ENCODE measurements at places on chromosomes 11 and 22.

- peak; percentile 27 for DNase-seq
Observed at GRCh38 chr11:44943118-44943517, 7.6 kb downstream of the TP53I11 start.

GRCh38 chr11:100715165-100715761, 28.2 kb downstream of the ARHGAP42 start:
- no peak for DNase-seq

DNA sequence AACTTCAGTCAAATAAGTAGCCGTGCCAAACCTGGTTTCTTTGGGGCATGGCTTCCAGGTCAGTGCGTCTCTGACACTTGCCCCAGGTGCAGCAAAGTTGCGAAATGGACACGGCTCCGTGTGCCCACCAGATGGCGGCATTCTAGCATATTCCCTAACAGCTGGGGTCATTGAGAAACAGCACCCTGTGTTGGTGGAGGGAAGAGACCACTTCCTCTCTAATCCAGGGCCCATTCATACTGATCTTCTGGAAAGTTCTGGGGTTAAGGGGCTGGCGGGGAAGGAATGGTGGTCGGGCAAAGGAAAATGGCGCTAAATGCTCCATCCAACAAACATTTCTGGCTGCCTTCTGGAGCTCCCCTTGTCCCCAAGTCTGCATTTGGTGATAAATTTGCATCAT, 141.2 kb upstream of the TIMP3 start:
- peak; percentile 52 for DNase-seq

DNA sequence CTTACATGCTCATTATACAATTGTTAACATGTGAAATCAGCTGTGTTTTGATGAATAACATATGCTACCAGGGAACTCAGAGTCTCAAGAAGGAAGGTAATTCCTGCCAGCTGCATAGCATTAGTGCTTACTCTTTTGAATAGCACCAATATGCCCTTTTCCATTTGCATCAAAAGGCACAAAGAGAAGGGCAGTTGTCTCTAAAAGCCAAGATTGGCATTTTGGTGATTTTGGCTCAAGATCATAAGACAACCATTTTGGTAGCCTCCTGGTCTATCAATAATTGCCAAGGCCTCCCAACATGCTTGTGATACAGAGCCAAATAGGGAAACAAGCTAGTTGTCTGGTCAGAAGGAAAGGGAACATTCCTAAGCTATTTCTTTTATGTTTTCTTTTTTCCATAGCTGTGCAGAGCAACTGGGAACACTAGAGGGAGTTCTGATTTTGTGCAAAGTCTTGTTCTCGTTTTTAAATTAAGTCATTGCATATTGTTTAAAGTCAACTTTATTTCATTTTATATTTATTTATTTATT, 416.7 kb upstream of the CHORDC1 start:
- no peak for DNase-seq

DNA sequence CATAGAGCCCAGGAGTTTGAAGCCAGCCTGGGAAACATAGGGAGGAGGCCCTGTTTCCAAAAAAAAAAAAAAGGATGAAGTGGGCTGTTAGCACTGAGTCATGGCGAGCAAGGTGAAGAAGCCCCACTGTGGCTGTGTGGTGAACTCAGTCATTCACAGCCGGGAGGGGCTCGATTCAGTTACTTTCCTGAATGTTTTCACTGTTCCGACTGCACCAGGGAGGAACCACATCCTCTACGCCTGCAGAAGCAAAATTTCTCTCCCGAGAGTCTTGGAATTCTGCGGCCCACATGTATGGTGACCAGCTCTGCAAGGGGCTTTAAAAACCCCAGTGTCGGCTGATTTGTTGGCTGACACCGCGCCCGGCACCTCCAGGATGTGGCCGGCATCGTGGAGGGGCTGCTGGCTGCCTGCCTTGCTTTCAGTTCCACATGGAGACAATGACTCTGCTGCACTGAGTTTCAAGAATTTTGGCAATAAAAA, 27.8 kb upstream of the GRAMD4 start:
- DNase-seq = peak; percentile 34

GRCh38 chr22:29994027-29994715, 86.1 kb upstream of the HORMAD2 start:
- no peak for DNase-seq

All from stimulated activated CD4-positive, alpha-beta T cell treated with anti-CD3 and anti-CD28 coated beads, Interleukin-12 subunit alpha, Interleukin-12 subunit beta, amount 100 ng/mL, for 4 hours (primary cell).